ENCODE measurements at places on chromosomes 5 and 9.

- no peak for DNase-seq
Measured at GRCh38 chr9:112836394-112836793, 54.3 kb downstream of the SLC46A2 start.

DNA sequence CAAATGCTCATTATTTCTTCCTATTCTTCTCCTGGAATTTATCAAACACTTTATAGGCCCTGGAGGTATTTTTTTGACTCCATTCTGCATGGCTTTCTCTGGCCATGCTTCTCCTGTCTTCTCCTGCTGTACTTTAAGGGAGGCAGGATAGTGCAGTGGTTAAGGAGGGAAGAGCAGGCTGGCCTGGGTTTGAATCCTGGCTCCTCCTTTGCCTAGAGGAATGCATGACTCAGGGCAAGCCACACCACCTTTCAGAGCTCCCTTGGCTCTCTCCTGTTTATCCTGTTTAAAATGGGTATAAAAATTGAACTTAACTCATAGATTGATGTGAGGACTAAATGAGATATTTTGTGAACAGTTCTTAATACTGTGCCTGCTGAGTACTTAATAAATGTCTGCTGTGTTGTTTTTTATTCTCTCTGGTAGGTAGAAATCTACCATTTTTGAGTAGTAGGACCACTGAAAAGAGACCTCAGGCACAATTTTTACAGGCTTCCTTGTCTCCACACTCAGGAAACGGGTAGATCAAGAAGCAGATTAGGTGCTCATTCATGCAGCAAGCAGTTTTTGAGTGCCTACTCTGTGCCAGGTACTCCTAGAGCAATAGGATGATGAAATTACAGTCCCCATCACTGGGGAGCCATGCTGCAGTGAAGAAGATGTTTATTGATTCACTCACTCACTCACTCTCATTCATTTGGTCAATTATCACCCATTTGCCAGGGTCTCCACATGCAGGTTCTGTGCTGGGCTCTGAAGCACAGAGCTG is 32.7 kb upstream of the ARAP3 start:
- DNase-seq, result no peak

DNA sequence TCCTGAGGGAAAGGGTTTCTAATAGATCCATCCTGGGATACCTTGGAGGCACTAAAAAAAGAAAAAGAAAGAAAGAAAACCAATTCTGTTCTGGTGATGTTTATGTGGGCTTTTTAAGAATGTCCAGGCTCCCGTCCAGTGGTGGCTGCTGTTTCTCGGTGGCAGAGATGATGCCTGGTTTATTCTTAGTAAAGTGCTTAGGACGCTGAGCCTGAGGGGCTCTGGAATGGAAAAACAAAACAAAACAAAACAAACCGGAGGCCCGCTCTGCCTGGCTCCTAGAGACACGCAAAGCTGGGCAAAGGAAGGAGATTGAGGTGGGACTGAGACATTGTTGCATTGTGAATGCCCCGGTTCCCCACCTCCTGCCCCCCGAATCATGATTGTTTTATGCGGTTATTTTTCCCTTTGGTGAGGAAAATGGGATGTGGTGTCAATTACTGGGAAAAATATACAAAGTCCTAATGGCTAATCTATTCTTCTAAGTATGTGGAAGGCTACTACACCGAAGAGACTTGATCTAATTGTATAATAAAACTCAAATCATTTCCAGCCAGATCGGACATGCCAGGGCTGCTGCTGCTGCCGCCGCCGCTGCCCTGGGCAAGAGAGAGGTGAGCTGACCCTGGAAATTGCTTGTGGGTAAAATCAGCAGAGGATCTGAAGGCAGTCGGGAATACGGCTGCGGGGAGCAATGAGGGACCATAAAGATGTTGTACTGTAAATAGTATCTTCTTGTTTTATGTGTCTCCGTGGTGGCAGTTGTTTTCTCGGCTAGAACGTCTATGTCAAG is 644.9 kb downstream of the CCDC171 start:
- no peak for DNase-seq

DNA sequence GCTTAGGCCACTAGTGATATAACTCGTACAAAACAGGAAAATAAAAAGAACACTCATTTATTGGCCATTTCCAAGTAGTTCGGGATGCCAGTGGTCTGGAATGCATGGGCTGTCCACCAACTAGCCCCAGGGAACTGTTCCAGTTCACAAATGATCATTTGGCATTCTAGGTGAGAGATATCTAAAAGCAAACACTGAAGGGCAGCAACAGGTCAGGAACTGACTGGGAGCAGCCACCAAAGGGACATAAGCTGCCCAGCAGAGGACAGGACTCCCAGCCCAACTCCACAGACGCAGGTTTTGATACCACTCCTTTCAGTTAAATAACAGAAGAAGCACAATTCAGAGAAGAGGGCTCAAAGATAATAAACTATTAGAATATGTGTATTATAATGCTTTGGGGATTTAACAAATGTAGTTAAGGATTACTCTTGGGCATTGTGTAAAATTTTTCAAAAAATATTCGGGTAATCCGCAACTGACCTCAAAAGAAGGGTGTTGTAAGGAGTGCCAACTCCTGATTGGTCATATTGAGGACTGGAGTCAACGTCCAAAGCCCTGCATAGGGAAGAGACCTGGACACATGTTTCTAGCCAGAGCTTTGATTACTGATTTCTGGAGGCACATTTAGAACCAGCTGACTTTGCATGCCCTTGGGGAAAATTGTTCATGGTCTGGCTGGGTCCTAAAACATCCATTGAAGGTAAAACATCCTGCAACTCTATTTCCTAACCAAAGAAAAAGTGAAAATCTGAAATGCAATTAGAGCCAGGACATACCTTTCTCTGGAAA is 320.0 kb downstream of the DNAH5 start:
- DNase-seq, result no peak

GRCh38 chr5:122759241-122760070 is 15.4 kb upstream of the SNX2 start:
- DNase-seq, result no peak

DNA sequence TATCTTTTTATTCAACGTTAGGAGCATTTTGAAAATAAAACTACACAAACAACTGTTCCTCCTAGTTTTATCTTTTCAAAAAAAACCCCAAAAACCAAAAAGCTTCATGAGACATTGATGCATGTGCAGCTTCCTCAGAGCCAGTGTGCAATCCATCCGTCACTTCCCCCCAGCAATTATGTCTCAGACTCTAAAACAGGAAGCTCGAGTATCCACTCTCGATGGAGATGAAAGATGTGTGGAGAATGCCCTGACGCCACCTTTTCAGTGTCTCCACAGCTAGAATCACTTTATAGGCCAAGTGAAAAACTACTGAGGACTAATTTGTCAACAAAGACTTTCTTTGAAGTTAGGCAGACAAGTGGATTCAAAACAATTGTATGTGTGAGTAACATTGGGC is 408.9 kb upstream of the SMARCA2 start:
- DNase-seq, result no peak

- DNase-seq, result no peak
Measured at GRCh38 chr9:76289703-76290102, 104.5 kb downstream of the RFK start.

DNA sequence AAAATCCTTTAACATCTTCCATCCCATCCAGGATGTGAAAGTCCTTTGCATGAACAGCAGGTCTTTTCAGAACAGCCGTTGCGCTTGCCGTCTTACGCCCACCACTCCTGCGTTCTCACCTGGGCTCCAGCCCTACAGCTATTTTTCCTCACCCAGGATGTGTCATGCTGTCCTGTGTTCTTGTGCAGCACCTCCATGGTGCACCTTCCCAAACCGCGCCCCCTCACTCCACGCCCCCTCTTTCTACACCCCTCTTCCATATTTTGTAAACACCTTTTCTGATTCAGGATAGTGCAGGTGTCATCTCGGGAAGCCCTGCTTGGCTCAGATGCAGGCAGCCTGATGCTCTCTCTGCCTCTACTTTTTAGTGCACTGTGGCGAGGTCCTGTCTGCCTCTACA is 18.4 kb downstream of the CAMK4 start:
- no peak for DNase-seq

GRCh38 chr5:142618130-142618523 is 67.8 kb downstream of the FGF1 start:
- no peak for DNase-seq

DNA sequence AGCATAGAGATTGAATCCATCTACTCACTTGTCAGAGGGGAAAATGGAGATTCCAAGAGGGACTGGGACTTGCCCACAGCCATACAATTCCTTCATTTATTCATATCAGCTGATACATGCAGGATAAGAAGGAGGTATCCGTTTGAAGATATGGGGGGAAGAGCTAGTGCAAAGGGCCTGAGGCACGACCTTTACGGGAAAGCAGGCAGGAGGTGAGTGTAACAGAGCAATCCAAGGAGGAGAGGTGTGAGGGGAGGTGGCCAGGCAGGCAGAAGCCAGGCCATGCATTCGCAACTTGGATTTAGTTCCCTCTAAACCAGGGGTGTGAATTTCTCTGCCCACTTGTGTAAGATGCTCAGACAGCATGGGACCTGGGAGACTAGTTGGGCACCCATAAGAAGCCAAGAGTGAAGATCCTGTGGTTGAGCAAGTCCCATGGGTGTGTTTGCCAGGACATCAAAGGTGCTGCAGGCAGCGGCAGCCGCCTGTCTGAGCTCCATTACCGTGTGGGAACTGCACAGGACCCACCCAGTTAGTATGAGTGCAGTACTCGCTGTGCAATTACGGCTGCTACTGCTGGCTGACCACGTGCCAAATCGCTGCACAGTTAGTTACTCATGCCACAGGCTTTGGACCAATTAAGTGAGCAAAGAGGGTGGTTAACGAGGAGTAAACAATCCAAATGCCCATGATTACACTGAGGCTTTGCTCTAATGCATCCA is 31.4 kb upstream of the FAT2 start:
- no peak for DNase-seq

DNA sequence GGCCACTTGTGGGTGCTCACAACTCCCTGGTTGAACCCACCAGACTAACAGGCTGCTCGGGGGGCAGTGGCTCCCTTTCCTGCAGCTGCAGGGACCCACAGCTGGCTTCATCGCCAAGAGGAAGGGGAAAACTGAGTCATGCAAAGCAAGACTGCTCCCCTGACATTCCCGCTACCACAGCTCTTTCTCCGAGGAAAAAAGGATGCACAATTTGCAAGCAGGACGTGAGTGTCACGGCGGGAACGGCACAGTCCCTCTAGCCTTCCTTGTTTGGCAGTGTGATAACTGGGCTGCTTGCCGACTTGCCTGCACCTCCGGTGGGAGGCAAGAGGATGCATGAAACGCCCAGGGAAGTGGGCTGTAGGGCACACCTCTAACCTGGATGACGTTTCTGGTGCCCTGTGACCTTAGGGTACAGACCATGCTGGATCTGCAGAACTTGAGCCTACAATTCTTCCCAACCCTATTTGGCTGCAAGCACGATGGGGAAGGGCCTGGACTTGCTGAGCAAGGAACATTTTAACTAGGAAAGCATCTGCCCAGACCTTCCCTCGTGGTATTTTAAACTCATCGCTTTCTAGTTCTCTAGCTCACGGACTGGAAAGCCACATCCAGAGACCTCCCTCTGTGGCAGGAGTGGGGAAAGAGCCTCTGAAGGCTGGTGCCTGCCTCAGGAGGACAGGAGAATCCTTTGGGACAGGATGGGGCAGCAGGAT is 7.8 kb downstream of the SH3PXD2B start:
- DNase-seq, result no peak

GRCh38 chr5:150158170-150158949 is 2.7 kb upstream of the PDGFRB start:
- no peak for DNase-seq

DNA sequence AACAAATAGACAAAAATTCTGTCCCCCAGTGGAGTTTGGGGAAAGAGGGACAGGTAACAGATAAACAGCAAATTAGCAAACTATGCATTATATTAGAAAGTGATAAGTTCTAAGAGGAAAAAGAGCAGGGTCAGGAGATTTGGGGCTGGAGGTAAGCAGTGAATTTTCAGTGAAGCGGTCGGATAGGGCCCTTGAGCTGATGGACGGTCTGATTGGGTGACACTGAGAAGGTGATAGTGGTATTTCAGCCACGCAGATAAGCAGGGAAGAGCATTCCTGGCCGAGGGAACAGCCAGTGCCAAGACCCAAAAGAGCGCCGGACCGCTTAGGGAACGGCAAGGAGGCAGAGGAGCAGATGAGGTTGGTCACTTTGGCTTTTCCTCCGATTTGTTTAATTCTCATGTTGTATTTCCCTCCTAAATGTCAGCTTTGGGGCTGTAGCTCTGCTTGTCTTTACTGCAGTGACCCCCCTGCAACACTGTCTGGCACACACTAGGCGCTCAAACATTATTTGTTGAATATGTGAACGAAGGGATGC is 1.1 kb upstream of the PTPN3 start:
- no peak for DNase-seq

DNA sequence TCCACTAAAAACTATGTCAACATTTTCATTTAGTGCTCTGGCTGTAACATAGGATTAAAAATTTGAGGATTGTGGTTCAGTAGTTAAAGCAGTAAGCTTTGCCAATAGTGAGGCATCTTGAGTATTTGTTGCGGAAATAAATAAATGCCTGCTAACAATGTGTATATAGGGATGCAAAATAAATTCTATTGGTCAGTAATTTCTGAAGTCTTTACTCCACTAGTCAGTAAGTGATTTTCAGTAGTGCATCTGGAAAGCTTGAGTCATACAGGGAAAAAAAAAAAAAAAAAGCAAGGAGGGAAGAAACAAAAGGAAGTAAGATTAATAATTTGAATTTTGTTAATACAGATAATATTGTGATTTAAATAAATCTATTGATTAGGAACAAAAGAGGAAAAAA is 21.0 kb downstream of the NIPBL start:
- DNase-seq, result no peak

DNA sequence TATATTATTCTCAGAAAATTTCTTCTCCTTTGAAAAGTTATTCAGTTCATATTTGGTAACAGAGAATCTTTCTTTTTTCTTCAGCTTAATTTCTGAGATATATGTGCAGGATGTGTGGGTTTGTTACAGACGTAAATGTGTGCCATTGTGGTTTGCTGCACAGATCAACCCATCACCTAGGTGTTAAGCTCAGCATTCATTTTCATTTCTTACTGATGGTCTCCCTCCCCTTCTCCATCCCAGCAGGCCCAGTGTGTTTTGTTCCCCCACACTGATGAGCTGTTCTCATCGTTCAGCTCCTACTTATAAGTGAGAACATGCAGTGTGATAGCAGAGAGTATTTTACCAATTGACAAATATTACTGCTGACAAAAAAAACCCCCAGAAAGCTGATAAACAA is 330.0 kb upstream of the CHD1 start:
- DNase-seq, result no peak

- no peak for DNase-seq
Measured at GRCh38 chr9:84318981-84319380, 21.6 kb downstream of the SLC28A3 start.

GRCh38 chr5:54667136-54667535 is 149.6 kb downstream of the SNX18 start:
- DNase-seq, result no peak

GRCh38 chr9:127892831-127893230 is 6.6 kb downstream of the ST6GALNAC6 start:
- no peak for DNase-seq

DNA sequence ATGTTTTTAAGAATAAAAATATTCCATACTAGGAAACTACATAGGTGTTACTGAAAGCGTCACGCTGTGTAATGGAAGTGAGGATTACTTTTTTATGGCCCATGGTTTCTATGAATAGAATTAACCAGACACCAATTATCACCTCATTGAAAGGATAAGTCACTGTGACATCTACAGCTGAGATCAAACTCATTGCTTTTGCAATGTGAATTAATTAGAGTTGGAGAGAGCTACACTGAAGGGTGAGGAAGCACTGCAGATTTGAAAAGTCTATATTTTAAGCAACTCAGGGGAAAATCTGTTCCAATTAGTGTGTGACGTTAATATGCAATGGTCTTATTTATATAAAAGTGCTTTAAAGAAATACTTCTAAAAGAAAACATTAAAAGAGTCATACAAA is 1300.1 kb upstream of the DMAC1 start:
- no peak for DNase-seq

- no peak for DNase-seq
Measured at GRCh38 chr9:110040788-110041187, 167.2 kb downstream of the C9orf152 start.
